AG20443 (cell line): ENCODE measurements at places on chromosomes 5 and 9.

DNA sequence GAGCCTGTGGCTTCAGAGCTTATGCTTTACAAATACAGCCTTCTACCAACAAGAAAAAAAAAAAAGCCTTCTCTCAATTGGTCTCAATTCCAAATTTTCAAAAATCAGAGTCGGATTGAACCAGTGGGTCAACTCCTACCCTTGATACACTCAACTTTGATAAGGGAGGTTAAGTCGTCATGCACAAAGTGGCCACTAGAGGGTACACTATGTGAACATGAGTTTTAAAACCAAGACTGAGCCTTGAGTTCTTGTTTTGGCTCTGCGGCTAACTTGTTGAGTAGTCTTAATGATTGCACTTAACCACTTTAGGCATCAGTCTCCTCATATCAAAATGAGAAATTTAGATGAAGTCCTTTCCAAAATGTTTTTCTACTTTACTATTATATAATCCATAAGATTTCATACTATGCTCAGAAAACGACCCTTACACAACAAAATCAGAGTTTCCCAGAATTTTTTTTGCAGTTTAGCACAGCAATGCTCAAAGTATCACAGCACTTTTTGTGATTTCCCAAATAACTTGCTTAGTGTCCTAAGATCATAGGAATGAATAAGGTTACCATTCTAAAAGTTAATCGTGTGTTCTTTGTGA is 92.9 kb upstream of the MTAP start:
- peak; percentile 36 for DNase-seq

DNA sequence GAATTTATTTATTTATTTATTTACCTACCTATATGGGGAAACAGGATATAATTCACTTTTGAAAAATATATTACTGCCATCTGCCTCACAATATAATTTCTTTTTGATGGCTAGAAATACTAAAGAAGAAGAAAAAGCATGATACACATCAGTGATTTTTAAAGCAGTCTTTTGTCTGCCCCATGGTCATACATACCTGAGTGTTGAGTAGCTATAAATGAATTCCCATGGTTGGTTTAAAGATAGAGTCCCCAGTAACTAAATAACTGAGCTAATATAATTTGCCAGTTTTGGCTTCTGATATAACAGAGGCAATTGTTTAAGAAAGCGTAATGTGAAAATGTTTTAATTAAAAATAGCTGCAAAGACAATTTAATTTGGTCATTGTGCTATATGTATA is 447.8 kb downstream of the PDE4D start:
- DNase-seq, result no peak

DNA sequence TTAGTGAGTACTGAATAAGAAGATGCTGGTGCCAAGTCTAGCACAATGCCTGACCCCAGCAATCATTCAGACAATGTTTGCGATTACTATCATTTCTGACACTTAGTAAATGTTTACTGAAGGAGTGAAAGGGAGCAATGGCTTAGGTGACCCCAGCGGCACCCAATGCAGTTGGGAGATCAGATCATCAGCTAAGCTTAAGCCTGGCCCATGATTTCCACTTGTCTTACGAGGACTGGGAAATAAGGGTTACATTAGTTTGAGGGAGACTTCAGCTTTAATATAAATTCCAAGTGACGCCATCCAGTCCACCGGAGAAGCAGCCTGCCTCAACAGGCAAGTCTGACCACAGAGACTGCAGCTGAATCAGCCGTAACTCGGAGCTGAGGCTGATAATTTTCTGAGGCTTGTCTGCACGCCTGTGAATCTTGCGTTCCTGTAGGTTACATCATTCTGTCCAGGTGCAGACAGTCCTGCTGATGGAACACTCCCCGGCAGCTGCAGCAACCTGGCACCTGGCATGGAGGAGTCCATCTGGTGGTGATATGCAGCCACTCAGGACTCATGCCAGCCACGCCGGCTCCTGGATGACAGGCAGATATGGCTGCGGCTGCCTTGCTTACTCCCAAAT is 34.9 kb upstream of the FGF1 start:
- no peak for DNase-seq

DNA sequence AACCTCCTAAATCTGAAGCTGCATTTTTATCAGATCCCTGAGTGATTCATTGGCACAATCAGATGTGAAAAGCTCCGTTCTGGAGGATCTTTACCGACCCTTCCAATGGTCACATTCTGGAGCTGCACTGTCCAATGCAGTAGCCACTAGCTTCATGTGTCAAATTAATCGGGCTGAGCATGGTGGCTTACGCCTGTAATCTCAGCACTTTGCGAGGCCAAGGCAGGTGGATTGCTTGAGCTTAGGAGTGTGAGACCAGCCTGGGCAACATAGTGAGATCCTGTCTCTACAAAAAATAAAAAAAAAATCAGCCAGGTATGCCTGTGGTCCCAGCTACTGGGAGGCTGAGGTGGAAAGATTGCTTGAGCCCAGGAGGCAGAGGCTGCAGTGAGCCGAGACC is 3.7 kb downstream of the IL17B start:
- no peak for DNase-seq

DNA sequence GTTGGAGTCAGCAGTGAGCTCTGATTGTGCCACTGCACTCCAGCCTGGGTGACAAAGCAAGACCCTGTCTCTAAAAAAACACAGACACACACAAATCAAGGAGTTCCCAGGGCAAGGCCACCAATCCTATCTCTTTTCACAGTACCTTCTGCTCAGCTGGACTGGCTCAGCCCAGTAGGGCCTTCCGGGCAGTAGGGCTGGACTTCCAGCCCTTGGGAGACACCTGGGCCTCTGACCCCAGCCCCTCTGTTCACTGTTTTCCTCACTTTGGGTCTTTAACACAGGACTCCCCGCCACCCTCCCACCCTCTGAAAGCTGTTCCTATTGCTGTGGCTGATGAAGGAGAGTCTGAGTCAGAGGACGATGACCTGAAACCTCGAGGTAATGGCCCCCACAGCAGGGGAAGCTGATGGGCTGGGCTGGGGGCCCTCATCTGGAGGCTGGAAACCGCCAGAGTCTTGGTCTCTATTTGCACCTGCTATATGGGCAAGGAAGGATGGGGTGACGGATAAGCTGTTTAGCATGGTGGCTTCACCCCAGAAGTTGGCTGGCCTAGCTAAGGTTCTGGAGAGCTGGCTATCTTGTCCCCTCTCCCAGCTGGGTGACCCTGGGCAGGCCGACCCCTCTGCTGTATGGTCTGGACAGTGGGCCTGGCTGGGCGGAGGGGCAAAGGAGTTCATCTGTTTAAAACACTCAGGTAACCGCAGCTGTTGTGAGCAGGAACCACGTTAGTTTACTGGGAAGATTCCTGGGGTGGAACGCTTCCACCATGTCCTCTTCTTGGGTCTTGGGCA is 25.6 kb downstream of the USP20 start:
- no peak for DNase-seq

GRCh38 chr9:136115641-136116359 is 2.9 kb downstream of the TMEM250 start:
- DNase-seq, result no peak

GRCh38 chr9:37030611-37030939 is 3.5 kb downstream of the PAX5 start:
- DNase-seq, result no peak

DNA sequence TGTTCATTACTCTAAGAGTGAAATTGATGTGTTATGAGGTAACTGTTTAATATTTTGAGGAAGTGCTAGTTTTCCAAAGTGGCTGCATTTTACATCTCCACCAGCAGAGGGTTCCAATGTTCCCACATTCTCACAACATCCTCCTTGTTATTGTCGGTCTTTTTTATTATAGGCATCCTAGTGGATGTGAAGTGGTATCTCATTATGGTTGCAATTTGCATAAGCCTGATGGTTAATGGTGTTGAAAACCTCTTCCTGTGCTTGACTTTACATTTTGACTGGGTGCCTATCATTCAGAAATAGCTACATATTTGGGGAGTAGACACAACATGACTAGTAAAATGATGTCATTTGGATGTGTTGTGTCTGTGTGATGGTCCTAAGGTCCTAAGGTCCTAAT is 143.6 kb downstream of the MRPS30 start:
- DNase-seq, result peak; percentile 23

GRCh38 chr9:126459126-126459525 is 132.5 kb downstream of the MVB12B start:
- no peak for DNase-seq

DNA sequence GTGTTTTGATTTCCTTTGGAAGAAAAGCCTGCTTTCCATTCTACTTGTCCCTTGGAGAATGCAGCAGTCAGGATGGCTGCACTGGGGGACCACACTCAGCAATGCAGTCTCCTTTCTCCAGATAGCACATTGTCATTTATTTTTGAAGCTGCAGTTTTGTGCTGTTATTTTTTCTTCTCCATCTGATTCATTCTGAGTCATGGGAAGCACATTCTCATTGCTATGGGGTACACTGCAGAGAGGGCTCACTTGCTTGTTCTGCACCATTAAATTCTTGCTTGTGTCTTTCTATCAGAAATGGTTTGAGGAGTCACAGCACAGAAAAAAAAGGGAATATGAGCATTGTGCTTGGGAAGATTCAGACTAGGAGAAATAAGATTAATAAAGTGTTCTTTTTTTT is 39.7 kb upstream of the POC5 start:
- DNase-seq, result no peak

GRCh38 chr9:128643519-128644300 is 12.9 kb downstream of the DYNC2I2 start:
- no peak for DNase-seq

DNA sequence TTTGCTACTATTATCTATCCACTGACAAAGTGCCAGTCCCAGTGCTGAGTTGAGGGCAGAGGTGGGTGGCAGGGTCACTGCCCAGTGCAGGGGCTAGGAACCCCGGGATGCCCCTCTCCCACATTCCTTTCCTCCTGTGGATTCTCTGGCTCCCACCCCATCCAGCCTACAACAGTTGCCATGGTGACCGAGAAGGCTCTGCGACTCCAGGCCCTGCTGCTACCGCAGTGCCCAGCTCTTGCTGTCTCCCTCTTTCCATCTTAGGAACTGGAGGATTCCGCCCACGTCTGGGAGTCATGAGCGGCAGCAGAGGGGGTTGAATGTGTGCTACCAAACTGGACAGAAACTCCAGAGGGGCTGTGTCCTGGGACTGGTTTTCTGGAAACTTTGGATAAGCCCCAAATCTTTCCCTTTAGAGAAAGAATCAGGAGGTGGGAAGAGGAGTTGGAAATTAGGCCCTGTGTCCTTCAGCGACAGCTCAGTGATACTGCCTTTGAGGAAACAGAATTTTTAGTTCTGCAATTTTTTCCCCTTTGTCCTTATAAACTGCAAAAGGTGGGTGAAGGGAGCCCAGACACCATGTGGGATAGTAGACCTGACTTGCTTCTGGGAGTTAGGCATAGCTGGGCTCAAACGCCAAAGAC is 20.7 kb upstream of the C5orf47 start:
- DNase-seq, result no peak

GRCh38 chr9:2411459-2412215 is 209.9 kb upstream of the VLDLR start:
- DNase-seq, result peak; percentile 47

GRCh38 chr9:12166518-12166917 is 526.7 kb upstream of the TYRP1 start:
- DNase-seq, result no peak

DNA sequence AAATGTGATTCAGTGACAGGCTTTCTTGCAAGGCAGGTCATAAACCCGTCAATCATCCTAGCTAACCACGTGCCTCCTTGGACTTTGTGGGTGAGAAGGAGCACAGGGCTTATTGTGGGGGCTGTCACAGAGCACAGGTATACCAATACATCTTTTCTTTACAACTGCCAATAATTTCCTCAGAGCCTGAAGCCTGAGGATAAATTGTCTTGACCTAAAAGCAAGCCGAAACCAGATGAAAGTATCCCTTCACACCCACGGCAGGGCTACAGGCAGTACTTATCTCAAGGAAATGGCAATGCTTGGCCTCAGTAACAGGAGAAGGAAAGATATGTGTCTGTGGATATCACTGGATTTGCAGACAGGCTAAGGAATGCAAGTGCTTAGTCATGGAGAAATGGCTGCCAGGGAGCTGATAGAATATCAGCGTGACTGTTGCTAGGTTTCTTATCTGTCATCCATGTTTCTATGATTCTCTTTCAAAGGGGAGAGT is 90.3 kb upstream of the ZNF366 start:
- peak; percentile 78 for DNase-seq

- no peak for DNase-seq
These were observed 971 bp downstream of the PHYKPL start for GRCh38 chr5:178231539-178232123.
